ENCODE measurements at places on chromosomes 2 and 18.

DNA sequence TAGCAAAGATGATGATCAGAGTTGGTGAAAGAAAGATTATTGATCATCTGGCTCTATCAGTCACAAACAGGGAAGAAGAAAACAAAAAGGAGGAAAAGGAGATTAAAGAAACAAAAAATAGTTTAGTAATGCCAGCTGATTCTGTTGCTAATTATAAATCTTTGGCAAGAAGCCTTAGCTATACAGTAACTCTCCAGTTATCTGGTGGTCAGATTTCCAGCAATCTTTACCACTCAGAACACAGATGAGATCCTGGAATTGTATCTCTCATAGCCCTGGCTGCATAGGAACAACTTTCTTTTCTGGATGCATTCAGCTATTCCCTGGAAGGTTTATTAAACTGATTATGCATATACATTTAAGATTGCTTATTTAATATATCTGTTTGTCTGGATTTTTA is 256.8 kb upstream of the ZEB2 start:
- DNase-seq: no peak

GRCh38 chr2:120561379-120562035 is 174.2 kb upstream of the GLI2 start:
- DNase-seq: no peak

DNA sequence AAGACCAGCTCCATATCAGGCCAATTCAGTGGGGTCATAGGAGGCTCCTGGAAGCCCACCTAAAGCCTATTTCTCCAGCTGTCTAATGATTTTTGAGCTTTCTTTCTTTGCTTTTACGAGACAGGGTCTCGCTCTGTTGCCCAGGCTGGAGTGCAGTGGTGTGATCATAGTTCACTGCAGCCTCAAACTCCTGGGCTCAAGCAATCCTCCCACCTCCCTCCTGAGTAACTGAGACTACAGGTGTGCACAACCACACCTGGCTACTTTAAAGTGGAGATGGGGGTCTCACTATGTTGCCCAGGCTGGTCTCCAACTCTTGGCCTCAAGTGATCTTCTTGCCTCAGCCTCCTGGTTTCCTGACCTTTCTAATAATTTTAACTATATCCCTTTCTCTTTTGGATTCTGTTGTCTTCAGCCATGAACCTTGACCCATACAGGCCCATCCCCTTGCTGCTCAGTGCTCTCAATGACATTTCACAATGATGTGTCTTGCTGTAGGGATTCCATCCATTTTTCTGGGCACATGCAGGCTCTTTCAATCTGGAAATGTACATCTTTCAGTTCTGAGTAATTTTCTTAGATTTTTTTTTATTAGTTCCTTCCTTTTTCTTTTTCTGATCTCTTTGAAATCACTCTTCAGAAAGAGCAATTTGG is 29.7 kb downstream of the GNLY start:
- no peak for DNase-seq

GRCh38 chr2:142020368-142020767 is 110.4 kb downstream of the LRP1B start:
- DNase-seq: no peak

DNA sequence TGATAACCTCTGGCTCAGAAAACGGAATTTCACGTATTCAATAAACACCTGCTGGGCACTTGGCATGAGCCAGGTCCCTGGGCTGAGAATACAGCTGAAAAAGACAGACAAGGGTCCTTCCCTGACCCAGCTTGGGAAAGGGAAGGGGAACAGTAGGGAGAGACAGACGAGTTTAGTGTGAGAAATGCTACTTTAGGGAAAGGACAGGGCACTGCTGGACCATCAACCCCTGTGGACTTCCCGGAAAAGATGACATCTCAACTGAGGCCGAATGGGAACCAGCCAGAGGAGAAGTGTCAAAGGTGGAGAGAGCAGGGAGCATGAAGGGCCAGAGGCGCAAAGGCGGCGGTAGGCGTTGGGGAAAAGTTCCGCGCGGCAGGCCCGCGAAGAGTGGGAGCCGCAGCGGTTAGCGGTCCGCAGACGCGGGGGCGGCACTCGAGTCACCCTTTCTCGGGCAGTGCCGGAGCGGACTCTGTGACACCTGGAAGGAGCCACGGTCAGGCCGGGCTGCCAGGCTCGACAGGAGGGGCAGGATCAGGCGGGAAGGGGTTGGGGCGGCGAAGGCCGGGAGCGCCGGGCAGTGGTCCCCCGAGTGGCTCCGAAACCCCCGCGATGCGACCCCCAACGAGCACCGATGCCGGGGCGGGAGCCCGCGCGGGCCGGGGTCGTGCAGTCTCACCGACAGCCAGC is 519 bp downstream of the TEX261 start:
- DNase-seq: no peak

- DNase-seq: no peak
These were observed 181.0 kb downstream of the ERBB4 start for GRCh38 chr2:212357606-212358005.

- no peak for DNase-seq
These were observed 824.0 kb downstream of the SLC4A3 start for GRCh38 chr2:220451438-220451837.

Data from NCI-H2081 treated with DMSO at 0.1 percent for 48 hours (cell line).